Right ventricle myocardium inferior (tissue), 1 donor: ENCODE measurements at places on chromosomes 1 and 21.
A peak's percentile ranks its signal among the peaks of the same experiment; 100 is the strongest.

DNA sequence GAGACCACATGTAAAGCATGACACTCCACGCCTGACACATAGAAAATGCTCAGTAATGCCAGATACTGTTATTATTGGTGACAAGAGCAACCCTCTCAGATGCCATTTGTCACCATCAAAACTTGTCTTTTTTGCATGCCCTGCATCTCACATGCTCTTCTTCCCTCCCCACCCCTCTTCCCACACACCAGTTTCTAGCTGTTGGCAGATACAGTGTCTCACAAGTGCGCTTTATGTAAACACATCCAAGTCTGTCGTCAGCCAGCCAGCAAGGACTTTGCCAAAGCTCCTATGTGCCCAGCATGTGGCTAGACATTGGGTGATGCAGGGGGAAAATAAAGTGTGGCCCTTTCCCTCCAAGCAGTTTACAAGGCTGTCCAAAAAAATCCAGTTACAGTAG lies 44.9 kb upstream of the EPHA8 start:
- no peak for DNase-seq

DNA sequence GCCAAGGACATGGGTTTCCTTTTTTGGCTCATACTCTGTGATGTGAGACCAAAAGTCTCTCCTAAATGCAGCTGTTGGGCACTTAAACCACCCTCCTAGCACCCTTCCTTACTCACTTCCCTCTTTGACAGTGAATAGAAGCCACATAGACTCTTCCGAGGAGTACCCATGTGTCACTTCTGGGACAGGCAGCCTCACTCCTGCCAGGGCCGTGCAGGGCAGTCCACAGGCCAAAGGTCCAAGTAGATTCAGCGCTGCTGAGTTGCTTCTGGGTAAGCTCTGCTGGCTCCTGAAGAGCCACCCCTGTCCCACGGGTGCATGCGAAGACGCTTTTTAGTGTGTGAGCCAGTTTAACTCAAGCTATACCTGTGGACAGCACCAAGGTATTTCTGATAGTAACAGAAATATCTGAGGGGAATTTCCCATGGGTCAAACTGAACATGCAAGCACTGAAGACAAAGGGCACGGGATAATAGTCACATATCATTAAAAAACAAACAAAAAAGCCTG lies 36.8 kb upstream of the BMP8B start:
- no peak for DNase-seq

GRCh38 chr1:76185207-76185606 lies 110.7 kb downstream of the ST6GALNAC3 start:
- no peak for DNase-seq

DNA sequence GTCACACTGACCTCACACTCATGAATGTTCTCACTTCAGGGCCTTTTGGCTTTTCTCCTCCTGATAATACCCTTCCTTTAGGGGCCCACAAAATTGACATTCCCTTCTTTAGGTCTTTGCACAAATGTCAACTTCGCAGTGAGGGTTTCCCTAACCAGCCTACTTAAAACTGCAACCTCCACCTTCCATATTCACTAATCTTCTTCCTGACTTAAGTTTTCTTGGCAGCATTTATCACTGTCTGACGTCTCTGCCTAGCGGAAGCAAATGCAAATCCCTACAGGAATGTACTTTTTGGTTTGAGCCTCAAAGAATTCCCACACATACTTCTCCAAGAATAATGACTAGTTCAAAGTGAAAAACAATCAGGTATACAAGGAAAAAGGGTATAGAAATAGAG lies 32.8 kb downstream of the INTS7 start:
- DNase-seq = no peak

DNA sequence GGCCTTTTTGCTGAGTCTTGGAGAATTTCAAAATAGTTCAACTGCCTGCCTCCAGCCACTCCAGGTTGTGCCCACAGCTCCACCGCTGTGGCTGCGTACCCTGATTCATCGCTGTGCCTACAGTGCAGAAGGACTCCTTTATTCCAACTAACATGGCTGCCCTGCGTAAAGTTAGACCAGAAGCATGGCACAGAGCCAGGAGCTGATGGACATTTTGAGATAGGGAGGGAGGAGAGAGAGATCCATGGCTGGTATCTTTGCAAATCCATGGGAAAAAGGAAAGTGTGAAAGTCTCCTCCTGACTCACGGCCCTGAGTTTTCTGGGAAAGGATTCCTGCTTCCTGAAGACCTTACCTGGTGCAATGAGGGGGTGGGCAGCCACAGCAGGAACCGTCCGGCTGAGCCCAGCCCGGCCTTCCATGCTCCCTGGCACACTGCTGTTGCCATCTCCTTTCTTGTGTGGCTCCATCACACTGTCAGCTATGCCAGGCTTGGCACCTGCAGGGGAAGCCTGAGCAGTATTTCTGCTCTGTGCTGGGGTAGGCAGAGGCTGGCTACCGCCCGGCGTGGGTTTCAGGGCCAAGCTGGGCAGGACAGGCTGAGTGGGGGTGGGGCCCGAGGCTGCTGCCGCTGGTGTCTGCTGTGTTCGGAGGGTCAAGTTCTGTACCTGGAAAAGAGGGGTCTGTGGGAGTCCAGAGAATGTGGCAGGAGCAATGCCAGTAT lies 46.0 kb upstream of the A3GALT2 start:
- DNase-seq = no peak

DNA sequence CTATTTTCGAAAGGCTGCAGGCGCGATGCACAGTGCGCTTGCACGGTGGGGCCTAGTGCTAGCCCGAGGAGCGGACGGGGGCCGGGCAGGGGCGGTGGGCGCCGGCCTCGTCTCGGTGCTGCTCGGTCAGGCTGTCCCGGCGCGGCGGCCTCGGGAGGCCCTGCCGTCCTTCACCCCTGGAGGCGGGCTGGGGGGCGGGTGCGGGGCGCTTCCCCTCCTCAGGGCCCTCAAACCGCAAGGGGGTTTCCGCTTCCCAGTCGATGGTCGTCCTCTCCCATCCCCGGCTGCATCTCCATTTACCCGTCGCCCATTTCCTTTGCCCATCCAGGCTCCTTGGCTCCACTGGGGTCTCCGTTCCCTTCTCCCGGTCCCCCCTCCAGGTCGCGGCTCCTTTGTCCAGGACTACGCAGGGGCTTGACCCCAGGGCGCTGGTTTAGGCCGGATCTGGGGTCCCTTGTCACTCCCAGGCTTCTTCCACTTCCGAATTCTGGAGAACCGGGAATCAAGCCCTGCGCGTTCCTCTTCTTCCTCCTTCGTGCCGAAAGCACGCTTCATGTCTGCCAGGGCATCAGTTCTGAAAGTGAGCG lies 196.3 kb upstream of the LMO4 start:
- DNase-seq = no peak

GRCh38 chr1:93087532-93087931 lies 8.4 kb downstream of the MTF2 start:
- no peak for DNase-seq

- peak; percentile 80 for DNase-seq
Observed at GRCh38 chr1:37691497-37692077, 729 bp upstream of the CDCA8 start.

- peak; percentile 83 for DNase-seq
Observed at GRCh38 chr1:32393832-32394140, 455 bp downstream of the BSDC1 start.

GRCh38 chr1:22143065-22144033 lies at the start of gene WNT4:
TSS of gene WNT4 (minus strand) at chr1:22143097. CDS start at chr1:22142922, 175 bp downstream.
- no peak for DNase-seq

- no peak for DNase-seq
Observed at GRCh38 chr1:14658642-14659041, 60.2 kb downstream of the KAZN start.

DNA sequence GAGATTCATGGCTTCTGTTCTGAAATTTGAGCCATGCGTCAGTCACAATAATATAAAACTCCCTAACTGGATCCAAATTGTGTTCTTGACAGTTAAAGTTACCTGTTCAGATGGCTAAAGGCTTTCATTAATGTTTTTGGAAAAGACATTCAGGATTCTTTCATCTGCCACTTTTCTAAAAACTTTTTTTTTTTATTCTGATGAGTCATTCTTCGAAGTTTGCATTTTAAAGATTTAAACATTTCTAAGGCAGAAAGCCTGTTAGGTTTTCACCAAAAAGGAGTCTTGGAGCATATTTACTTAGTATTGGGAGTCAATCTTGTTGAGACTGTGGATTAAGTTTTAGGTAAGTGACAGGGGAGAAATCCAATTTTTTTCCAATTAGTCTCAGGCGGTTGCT lies 18.9 kb upstream of the SDC3 start:
- DNase-seq = no peak

GRCh38 chr21:34557261-34557660 lies 45.3 kb upstream of the KCNE1 start:
- no peak for DNase-seq

DNA sequence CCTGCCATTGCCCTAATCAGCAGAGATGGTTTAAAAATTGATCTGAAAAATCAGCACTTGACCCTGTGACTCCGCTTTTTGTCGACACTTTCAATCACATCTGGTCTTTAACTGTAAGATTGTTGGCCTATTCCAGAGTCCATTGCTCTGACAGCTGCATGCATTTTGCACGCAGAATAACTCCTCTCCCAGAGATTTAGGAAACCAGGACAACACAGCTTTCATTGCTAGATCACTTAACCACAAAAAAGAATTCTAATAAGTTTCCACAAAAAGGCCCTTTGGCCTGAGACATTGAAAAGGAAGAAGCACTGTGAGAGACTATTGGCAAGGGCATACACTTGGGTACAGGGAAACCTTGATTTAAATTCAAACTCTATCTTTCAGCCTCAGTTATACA lies 373.1 kb downstream of the TGFB2 start:
- no peak for DNase-seq

- DNase-seq = no peak
Observed at GRCh38 chr1:77044133-77044849, 174.9 kb downstream of the PIGK start.

DNA sequence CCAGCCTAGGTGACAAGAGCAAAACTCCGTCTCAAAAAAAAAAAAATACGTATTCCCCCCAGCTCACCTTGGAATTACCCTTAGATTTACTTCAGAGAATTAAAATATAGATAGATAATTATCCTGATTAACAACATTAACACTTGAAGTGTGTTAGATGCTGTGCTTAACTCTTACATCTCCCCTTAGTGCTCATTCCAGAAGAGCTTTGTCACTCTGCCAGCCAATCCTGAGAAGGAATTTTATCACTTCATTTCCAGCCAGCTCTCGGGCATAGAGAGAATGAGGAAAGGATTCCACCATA lies 1.6 kb upstream of the SHC1 start:
- no peak for DNase-seq

DNA sequence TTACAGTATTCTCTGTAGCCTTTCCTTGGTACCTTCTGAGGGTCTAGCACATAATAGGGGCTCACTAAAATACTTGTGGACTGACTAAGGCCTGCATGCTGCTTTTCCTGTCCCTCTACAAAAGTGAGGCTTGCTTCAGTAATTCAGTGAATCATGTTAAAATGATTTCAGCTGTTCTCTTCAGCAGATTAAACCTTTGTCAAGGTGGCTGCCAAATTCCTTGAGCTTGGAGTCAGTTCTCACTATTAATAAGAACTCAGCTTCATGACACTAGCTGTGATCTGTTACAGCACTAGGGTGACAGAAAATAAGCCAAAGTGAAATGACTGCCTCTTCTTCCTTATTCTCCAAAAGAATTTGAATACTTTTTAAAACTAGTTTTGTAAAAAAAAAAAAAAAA lies 128.8 kb downstream of the KCNN3 start:
- DNase-seq = no peak

- DNase-seq = no peak
Observed at GRCh38 chr1:153493343-153493960, 33.0 kb upstream of the S100A7 start.

- no peak for DNase-seq
Observed at GRCh38 chr1:51280321-51280978, 44.4 kb downstream of the RNF11 start.

DNA sequence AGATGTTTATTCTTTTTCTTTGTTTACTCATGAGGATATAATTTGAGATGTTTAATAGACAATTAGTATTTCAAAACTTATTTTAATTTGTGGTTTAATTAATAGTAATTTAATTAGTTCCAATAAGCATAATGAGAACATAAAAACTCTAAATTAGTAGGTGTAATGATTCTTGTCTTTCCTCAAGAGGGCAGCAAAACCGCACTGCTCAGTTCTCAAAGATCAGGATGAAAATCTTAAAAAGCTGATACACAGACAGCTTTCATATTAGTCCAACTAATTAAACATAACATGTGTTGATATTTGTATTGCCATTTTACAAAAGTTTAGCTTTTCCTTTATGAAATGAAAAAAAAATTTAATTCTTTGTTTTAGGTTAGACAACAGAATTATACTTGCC lies 106.7 kb upstream of the C21orf91 start:
- DNase-seq = no peak

GRCh38 chr1:246642719-246643118 lies 76.5 kb downstream of the CNST start:
- no peak for DNase-seq

DNA sequence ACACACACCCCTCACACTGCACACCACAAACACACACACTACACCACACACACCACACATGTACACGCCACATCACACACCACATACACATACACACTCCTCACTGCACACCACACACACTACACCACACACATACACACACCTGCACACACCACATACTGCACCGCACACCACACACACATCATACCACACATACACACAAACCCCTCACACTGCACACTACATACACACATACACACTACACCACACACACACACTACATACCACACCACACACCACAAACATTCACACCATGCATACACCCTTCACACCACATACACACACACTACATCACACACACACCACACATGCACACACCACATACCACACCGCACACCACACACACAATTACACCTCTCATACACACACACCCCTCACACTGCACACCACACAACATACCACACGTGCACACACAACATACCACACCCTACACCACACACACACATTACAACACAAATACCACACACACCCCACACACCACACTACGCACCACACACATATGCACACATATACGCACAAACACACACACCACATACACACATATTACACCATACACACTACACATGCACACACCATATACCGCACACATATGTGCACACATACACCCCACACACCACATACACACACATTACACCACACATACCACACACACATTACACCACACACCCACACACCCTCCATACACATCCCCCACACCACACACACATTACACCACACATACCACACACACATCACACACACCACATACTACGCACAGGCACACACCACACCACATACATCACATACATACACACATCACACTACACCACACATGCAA lies 29.6 kb downstream of the RAB7B start:
- no peak for DNase-seq

GRCh38 chr1:172360511-172360910 lies 60.0 kb upstream of the C1orf105 start:
- no peak for DNase-seq

- DNase-seq = no peak
Observed at GRCh38 chr1:21638531-21639341, 30.4 kb downstream of the RAP1GAP start.

GRCh38 chr21:42724226-42724920 lies 71.0 kb downstream of the PDE9A start:
- no peak for DNase-seq
